IMR-90 (cell line): ENCODE measurements at places on chromosomes 12 and 14.

GRCh38 chr14:69059658-69060623 lies 80.8 kb upstream of the ACTN1 start:
- DNase-seq: peak; percentile 99

- DNase-seq: peak; percentile 40
Measured at GRCh38 chr12:67940780-67941243, 48.4 kb upstream of the IFNG-AS1 start.

DNA sequence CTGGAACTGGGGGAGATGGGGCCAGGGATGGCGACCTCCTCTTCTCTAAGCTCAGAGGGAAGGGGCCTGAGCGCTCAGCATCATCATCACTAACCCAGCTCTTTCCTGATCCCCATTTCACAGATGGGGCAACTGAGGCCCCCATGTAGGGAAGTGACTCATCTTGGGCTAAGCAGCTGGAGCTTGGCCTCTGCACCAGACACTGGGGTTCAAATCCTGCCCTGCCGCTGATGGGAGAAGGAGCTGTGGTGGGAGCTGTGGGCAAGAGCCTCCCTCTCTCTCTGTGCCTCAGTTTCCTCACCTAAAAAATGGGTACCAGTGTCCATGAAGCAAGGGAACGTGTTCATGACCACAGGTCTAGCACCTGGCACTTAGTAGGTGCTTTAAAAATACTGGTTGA lies 2.6 kb upstream of the TRPV4 start:
- no peak for DNase-seq

GRCh38 chr14:104283197-104284106 lies 145.1 kb downstream of the KIF26A start:
- no peak for DNase-seq

- DNase-seq: no peak
Measured at GRCh38 chr12:73067616-73068015, 795.4 kb downstream of the TRHDE start.

- DNase-seq: peak; percentile 32
Measured at GRCh38 chr12:123595729-123596128, 6.2 kb upstream of the DDX55 start.

DNA sequence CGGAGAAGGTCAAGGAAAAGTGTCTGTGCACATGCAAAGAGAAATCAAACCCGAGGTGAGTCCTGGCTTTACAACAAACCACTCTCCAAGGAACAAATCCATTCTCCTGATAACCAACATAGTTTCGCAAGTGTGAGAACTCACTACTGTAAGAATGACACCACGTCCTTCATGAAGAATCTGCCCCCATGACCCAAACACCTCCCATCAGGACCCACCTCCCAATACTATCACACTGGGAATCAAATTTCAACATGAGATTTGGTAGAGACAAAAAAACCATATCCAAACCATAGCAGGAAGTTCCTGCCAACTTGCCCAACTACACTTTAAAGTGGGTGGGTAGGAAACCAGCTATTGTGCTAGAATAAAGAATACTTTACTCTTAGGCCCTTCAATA lies 2.4 kb upstream of the ERC1 start:
- peak; percentile 18 for DNase-seq

DNA sequence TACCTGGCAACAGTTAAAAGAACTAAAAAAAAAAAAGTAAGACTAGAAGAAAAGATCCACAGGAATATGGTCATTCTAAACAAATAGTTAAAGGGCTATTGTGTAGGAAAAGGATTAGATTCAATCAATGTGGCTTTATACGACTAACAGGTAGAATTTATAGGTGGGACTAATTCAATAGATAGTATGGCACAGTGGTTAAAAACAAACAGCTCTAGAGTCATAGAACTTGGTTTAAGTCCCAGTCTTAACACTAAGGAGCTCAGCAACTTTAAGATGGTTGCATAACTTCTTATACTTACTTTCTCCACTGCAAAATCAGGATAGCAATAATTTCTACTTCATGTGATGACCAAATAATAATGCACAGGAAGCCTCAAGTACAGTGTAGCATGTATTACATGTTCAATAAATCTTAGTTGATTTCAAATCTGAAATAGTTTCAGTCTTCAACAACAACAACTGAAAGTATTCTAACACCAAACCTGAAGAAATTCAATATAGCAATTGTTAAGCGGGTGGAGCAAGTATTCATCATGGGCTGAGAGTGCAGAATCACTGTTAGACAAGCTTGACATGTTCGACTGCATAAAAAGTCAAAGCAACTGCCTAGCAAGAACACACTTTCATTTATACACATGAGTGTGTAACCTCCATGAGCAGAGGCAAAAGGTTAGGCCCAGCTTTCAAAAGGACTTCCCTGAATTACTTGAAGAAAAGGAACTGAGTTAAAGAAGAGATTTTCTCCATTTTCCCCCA lies 50.4 kb downstream of the ITPR2 start:
- no peak for DNase-seq

DNA sequence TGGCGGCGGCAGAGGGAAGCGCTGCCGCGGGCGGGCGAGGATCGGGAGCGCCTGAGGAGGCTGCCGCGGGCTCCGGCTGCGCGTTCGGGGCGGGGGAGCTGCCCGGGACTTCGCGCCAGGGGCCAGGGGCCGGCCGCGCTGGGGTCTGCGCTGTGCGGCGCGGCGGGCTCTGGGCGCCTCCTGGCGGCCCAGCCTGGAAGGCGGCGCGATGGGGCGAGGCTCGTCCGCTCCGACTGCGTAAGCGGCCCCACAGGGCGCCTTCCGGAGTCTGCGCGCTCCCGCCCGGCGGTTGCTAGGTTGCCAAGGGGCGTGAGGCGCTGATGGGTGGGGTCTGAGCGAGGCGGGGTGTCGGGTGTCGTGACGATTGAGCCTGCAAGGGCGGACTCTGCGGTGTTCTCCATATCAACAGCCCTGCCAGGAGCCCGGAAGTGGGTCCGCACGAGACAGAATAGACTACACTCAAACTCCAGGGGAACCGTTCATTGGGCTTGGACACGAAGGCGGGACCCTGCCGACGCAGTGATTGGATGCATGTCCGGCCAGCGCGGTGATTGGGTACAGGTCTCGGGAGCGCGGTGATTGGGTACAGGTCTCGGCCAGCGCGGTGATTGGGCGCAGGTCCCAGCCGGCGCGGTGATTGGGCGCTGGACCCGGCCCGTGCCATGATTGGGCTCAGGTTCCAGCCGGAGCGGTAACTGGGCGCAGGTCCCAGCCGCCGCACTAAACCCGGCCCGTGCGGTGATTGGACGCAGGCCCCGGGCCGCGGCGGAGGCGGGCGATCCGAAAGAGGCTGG lies at the start of gene TEDC1:
TSS of gene TEDC1 (plus strand) at position 675 of the 794 bp plus-strand sequence. CDS start 130 bp downstream, outside the sequence.
- peak; percentile 100 for DNase-seq

GRCh38 chr12:63816031-63816430 lies 28.5 kb upstream of the SRGAP1 start:
- no peak for DNase-seq

DNA sequence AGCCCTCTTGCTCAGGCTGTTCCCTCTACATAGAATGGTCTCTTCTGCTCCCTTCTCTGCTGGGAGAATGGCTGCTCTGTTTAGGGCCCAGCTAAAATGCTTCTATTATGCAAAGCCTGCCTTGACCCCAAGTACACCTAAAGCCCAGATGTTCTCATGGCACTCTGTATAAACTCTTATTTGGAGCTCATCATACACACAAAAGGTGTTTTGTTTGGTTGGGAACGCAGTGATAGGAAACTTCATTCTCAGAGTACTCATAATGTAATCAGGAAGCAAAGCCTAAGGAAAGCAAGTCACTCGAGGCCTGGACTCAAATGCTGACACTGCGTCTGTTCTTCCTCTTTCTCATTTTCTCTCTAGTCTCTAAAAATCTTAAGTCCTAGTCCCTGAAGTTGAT lies 38.2 kb upstream of the SYCP3 start:
- DNase-seq: no peak

DNA sequence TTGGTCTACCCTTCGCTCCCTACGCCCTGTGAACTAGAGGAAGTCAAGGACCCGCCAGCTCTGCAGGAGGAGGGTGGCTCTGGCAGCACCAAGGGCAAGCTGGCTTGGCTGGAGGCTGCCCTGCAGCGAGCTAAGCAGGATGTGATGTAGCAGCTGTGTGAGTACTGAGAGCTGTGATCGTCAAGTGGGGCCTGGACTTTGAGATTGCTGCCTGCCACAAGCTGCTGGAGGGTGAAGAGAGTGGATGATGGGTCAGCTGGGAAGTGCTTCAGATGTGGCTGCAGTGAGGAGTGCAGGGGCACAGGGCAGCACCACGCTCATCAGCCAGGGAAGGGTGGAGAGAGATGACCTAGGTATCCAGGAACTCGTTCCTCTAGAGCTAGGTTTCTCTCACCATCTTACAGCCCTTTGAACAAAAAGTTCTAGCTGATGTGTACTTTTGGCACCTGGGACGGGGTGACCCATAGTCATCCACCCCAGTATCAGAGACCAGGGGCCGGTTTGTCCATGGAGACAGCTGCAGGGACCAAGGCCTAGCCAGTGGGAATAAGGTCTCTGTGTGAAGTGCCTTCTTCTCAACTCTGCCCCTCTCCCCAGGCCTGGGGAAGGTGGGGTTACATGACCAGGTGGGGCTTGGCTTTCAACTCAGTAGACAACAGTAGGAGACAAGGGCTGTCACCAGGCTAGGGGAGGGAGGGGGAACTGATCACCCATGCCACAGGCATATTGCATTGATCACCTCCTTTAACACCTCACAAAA lies 3.2 kb downstream of the KRT86 start:
- DNase-seq: no peak

GRCh38 chr14:24990050-24990449 lies 59.9 kb downstream of the STXBP6 start:
- DNase-seq: no peak

DNA sequence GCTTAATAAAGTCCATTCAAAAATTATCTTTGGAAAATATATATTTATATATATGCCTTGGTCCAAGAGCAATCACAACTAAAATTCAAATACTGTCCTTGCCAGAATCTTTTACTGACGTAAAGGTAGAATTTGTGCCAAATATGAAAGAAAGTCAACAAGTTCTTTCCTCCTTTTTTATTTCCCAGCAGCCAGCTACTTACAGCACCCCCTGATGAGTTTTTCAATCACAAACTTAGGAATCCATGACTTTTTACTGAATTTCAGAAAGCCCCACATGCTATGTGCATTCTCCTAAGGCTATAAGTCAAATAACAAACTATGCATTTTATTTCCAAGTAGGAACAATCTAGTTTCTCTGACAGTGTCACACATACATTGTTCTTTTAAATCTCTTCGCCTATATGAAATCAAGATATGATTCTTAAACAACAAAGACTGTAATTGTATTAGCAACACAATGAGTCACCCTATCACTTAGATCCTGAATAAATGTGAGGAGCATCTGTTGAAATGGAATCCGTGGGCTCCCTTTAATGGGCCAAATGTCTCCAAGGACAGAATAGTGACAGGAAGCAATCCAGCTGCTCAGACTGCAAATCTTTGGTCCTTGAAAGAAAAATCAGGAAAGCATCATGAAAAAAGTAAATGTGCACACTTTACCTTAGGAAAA lies 271.4 kb downstream of the DUSP6 start:
- DNase-seq: peak; percentile 30

- peak; percentile 80 for DNase-seq
Measured at GRCh38 chr14:94665121-94665520, 52.9 kb downstream of the SERPINA3 start.

DNA sequence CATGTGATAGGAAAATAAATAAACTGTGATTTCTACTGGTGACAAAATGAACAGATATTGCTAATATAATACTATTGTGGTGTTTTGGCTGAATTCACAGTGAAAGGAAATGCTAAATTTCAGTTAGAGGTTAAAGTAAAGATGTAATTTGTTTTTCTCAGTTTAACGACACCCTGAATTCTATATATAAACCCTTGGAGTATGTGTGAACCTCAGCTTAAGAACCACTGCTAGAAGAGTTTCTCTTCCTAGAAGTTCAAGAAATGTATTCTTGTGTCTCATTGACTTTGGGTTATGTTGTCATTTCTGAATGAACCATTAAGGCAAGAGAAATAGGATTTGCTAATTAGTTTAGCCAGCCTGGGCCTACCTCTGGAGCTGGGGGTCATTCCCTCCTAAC lies 8.2 kb downstream of the FBXO34 start:
- no peak for DNase-seq

DNA sequence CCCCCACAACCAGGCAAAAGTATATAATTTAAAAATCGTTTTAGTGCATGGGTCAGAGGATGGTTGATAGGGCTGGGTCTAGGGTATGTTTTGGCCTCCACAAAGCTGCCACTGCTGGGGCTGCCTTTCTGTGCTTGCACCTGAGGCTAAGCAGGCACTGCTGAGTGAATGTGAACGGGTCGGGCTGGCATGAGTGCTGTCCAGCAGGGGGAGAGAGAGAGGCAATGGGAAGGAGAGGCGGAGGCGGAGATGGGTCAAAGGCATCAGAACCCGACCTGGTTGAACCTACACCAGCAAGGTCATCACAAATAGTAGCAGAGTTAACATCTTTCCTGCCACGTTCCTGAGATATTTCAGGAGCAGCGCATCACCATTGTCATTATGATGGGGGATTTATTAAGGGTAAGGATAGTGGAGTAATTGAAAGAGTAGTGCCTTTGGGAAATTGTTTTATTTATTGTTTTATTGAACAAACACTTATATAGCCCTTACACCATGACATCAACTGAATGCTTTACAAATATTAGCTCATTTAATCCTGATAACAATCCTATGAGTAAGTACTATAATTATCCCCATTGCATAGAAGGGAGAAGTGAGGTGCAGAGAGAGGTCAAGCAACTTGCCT lies 5.8 kb upstream of the NRXN3 start:
- DNase-seq: no peak

DNA sequence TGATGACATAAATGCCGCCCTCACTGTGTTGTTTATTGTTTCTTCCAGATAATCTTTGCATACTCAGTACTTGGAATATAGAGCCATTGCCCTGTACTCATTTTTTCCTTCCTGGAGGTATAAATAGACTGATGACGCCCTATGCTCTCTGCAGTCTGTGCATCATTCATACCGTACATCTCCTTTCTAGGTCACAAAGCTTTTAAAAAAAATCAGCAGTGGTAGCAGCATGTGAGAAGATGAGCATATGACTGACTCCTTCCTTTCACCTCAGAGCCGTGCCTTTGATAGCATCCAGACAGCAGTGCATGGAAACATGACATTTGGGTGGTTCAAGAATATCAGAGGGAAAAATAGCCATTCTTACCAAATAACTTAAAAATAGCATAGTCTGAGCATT lies 77.3 kb downstream of the PDE3A start:
- DNase-seq: peak; percentile 28

DNA sequence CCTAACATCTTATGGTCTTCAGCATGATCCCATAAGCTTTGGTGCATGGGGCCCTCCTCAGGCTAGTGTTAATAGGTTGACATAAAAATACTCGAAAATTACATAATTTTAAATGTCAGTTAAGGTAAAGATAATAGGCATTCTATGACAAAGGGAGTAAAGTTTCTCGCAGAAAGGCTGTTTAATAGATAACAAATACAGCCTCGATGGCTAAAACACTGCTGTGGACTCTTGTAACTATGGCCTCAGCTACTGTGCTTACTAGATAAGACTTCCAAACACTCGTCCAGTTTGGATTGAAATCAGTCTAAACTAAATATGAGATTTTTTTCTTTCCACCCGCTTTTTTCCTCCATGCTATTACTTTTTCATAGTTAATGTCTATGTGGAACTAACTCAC lies 23.2 kb upstream of the MGST1 start:
- no peak for DNase-seq

GRCh38 chr12:4086481-4086880 lies 187.1 kb upstream of the CCND2 start:
- no peak for DNase-seq

- peak; percentile 33 for DNase-seq
Measured at GRCh38 chr14:22305607-22306006, 283.4 kb downstream of the DAD1 start.
